ENCODE measurements at places on chromosomes 2 and 18.

GRCh38 chr2:120053891-120054290, 41.0 kb downstream of the EPB41L5 start:
- no peak for DNase-seq

DNA sequence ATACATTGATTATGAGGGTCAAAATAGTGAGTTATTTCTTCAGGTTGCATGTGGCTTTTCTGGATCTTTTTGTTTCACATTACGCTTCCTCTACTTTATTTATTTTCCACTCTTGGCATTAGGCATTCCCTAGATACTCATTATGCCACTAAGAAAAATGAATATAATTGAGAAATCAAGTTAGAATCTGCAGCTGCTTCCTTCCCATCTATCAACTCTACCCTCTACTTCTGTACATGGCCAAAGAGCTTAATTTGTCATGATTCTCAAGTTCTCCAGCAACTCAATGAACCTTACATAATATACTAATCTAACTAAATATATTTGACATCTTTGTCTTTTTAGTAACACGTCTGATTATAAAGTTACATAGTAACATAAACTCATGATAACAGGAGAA, 598.1 kb upstream of the LRRTM4 start:
- DNase-seq, result no peak

DNA sequence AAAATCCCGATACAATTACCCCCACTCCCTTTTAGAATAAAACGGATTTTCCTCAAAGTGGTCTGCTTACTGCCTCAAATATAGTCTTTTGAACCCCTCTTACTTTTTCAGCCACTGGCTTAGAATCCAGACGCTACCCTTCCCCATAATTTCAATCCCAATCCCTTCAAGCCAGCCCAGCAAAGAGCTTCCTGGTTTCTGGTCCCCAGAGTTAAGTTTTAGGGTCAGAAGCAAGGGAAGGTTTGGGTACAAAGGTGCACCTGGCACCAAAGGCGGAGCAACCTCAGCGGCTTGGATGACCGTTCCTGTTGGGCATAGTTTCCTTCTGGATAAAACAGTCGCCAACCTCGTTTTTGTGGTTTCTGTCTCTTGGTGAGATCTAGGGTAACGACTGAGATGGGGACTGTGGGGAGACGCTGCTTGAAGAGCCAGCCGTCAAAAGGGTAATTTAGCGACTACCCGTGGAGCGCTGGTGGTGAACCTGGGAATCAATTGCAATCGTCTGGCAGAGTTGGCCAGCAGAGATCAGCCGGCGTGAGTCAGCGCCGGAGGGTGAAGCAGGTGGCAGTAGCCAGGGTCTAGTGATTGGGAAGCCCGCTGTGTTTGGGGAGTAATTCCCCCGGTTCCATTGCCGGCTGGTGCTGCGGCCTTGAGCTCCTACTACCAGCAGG, 1.6 kb downstream of the FEV start:
- no peak for DNase-seq

DNA sequence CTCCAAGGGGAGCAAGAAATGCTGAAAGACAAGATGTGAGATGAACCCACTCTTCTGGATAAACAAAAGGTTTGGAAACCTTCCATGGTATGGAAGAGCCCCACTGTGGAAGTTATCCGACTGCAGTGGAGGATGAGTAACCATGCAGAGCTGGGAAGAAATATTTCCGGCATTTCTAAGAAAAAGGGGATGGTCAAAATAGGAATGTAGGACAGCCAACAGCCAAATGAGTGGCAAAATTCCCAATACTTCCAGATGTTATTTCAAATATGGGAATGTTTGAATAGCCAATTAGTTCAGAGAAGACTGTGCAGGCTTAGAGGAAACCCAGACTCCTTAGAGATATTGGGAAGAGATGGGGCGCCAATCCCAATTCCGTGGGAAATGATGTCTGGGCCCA, 246.8 kb downstream of the RAD51AP2 start:
- DNase-seq, result no peak

DNA sequence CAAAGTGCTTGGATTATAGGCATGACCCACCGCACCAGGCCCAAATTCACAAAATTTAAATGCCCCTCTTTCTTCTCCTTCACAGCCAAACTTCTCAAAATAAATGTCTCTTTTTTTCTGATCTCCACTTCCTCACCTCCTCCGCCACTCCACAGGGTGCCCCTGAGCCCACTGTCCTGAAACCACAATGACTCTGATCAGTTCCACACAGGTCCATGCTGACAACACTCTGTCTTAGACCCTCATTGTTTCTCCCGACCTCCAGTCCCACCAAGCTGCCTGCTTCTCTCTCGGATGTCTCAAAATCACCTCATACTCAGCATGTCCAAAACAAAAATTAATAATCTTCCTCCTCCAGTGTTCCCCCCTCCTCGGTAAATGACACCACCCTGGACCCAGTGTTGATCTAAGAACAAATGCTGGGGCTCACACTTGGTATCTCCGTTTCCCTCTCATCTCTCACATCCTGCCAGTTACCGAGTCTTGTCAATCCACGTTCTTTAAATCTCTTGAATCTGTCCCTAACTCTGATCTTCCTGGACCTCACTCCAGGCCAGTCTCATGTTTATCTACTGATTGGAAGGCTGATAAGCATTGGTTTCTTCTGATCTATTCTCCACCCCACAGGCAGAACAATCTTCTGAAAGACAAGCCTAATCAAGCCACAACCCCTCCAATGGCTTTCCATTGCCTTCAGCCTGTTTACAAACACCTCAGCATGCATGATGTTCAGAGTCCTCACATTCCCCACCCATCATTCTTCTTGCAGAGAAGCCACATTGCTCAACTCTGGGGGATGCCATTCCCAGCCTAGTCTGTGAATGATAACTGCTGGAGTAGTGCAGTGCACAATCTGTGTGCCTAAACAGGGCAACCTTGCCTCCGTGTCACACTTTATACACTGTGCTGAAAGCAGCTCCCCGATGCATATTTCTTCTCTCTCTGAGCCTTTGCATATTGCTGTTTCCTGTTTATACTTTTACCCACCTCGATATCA, 12.4 kb upstream of the ANKRD44 start:
- DNase-seq, result no peak

GRCh38 chr2:44237221-44237620, 38.1 kb upstream of the SLC3A1 start:
- no peak for DNase-seq

DNA sequence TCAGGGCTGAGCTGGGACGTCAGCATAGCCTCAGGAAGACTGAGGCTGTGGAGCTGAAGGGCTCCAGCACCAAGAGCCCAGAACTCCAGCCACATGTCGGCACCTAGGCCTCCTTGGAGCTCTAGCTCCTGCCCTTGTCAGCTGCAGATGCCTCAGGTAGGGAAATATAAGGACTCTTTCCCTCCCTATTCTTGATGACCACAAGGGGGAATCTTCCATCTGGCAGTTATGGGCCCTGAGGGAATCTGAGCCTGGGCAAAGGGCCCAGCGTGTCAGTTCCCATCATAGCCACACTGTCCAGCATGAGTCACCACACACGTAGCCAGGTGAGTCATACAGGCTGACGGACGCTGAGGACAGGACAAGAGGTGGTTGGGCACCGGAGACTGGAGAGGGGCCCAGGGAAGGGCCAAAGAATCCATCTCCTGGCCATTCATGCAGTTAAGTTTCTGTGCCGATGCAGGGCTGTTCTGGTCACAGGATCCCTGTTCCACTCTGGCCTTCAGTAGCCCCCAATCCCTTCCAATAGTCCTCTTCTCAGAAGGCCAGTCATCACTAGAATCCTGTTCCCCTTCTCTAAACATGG, 1.8 kb downstream of the MPV17 start:
- DNase-seq, result peak; percentile 66

- no peak for DNase-seq
These were observed 70.5 kb upstream of the NT5C1B start for GRCh38 chr2:18659915-18660314.
